Left renal pelvis (tissue), 4 donors: ENCODE measurements at places on chromosomes 12 and 14. TPM values are rescaled to one million over a fixed set of nuclear protein-coding genes. Genes with fewer than 3 reads are reported as not detected.
A peak's percentile ranks its signal among the peaks of the same experiment; 100 is the strongest.

DNA sequence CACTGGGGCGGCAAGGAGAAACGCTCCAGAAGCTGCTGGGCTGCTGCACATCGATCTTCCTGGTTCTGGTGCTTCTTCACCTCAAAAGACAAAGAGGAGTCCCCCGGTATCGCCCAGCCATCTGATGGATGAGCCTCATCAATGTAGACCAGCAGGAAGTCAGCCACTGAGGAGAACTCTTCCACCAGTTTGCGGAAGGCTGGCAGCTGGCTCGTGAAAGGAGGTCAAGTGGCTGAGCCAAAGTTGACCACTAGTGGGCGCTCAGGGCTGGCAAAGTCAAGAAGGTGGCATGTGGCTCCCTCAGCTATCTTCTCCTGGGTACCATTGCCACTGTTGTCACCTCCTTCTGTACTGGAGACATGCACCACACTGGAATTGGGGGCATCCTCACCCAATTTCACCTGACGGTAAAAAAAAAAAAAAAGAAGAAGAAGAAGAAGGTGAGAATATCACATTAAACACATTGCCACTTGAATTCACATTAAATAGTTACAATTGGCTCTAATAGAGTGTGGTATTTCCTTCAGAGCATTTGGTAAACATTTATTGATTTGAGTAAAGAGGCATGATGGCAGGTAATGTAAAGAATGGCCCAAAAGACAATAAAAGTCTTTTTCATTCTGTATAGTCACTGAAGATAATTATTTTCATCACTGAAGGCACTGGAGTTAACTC is 8.3 kb downstream of the DIO2 start:
- DNase-seq = no peak

GRCh38 chr14:74988131-74988530 is 14.6 kb upstream of the EIF2B2 start:
- no peak for DNase-seq

DNA sequence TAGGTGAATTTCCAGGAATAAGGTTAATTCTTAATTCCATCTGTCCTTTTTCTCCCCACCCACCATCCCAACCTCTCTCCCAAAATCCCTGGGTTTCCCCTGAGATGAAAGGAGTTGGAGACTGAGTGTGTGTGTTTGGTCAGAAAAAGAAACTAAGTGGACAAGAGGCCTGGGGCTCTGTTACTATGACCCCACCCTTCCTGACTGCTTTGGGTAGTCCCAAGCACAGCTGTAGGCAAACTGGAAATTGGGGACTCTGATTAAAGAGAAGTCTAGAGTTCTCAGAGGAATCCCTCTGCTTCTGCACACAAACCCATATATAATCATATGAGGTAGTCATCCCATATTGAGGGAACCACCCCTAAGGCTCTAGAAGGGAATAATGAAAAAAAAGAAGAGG is 7.0 kb upstream of the HOXC12 start:
- DNase-seq = no peak

DNA sequence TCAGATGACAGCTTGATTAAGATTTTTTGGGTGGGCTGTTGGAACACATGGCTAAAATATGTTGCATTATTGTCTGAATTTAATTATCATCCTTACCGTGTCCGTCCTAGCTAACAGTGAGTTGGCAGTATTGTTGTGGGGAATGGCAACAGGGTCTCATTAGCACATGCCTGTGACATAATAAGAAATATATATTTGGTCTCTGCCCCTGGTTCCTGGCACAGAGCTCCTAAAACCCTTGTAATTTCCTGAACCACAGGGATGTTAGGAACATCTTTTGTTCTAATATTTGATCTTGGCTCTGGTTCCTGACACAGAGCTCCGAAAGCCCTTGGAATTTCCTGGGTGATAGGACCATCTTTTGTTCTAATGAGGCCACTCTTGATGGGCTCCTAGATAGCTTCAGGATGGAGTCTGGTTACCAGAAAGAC is 76.0 kb downstream of the SYNE2 start:
- no peak for DNase-seq

DNA sequence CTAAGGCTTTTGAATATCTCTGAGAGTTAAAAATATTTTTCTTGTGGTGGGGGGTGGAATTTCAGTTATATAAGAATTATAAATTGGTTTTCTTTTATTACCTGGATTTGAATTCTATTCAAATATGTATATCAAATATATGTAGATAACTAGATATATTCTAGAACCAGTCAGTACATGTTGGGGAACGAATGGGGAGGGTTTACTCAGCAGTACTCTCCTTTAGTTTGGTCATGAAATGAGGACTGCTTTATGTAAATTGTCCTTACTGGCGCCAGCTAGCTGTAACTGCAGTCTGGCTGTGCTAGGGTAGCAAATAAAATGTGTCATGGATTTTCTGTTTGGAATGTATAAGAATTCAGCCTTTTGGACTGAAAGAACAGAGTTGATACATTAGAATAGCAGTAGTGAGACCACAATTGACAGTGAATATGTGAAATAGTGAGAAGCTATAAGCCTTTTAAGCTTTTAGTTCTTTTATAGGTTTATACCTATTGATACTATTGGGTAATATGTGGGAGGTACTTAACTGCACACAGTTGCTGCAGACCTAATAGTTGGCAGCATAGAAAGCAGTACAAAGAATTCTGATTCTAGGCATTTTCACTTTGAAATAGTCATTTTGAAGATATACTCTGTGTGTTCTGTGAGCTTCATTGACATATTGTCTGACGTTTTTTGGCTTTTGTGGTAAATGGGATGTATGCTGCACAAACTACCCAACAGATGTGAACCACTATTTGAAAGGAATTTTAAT is 29.0 kb downstream of the ATF7IP start:
- peak; percentile 63 for DNase-seq

- no peak for DNase-seq
Observed at GRCh38 chr12:32016680-32017482, 57.7 kb downstream of the RESF1 start.

- no peak for DNase-seq
Observed at GRCh38 chr12:66312189-66312588, 9.9 kb downstream of the HELB start.

Gene GLI1
- 22.9 TPM for polyA plus RNA-seq

Gene OVCH1
- polyA plus RNA-seq = 0.13 TPM

Gene TMTC1
- 23.9 TPM for polyA plus RNA-seq

Gene LRP1-AS
- not detected for polyA plus RNA-seq

Gene FAIM2
- 4.3 TPM for polyA plus RNA-seq

Gene SCARB1
- polyA plus RNA-seq = 18.0 TPM

Gene WSCD2
- 9.4 TPM for polyA plus RNA-seq
